Nephron progenitor cell (in vitro differentiated cells): ENCODE measurements at places on chromosomes 13 and 19.

- no peak for DNase-seq
Observed at GRCh38 chr19:1967087-1967608, 26.2 kb downstream of the CSNK1G2 start.

- no peak for DNase-seq
Observed at GRCh38 chr13:29801102-29801501, 49.3 kb downstream of the UBL3 start.

GRCh38 chr19:45577111-45577905 lies 7.3 kb downstream of the OPA3 start:
- DNase-seq: no peak

DNA sequence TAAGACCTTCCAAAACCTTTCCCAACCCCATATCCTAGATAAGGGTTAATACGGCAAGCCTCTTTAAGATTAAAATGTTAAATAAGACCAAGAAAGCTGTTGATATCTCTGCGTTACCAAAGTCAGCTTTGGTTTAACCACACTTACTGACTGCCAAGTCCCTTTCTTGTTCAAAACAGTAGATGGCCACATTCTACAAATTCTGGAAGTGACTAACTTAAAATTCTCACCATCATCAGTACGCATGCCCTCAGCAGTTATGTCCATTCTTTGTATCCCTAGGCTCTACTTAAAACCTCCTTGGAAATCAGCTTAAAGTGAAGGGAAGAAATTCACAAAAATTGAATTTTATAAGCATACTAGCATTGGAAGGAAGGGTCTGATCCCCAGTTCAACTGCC lies 23.6 kb downstream of the SOHLH2 start:
- DNase-seq: no peak

DNA sequence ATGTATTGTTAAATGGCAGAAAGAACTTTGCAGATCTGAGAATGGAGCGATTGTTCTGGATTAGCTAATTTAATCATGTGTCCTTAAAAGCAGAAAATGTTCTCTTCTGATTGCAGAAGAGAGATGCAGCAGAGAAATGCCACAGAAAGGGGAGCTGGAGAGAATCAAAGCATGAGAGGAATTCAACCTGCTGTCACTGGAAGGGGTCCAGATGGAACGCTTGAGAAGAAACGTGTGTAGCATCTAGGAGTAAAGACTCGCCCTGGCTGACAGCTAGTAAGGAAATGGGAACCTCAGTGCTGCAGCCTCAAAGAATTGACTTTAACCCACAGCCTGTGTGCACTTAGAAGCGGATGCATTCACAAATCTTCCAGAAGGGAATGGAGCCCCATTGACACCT lies 502.8 kb downstream of the KLF12 start:
- DNase-seq: no peak

GRCh38 chr19:27657271-27658051 lies 1555.5 kb downstream of the UQCRFS1 start:
- no peak for DNase-seq

- DNase-seq: no peak
Observed at GRCh38 chr19:16890461-16891184, 1.8 kb downstream of the F2RL3 start.

- DNase-seq: no peak
Observed at GRCh38 chr13:112980434-112980833, 11.4 kb downstream of the MCF2L start.

DNA sequence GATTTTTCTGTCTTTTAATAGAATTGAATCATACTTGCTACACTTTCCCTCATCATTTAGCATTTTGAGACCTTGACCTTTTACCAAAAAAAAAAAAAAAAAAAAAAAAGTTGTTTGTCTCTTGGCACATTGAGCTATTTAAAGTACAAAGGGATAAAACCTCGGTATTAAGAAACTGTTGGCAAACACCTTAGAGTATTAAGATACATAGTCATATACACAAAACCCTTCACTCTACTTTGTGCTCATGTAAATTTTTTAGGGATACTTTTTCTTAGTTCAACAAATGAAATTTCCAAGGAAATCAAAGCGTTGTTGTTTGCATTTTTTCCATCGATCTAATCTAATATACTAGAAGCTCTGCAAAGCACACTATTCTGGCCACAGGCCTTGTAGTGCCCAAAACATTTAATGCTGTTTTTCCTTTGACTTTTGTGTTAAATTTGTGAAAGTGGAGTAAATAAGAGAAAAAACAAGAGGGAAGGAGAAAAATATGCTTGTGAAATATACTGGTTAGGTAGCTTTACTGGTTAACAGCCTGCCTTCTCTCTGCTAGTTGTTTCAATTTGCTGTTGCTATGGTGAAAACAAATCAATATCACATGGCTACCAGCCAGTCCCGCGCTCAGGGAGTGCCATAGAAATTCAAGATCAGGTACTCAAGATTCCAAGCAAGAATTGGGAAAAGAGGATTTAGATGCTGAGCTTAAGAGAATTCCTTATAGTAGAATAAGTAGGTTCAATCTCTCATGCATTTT lies 2.6 kb downstream of the MBNL2 start:
- no peak for DNase-seq

- DNase-seq: no peak
Observed at GRCh38 chr19:18321734-18322102, 1.2 kb downstream of the LSM4 start.

DNA sequence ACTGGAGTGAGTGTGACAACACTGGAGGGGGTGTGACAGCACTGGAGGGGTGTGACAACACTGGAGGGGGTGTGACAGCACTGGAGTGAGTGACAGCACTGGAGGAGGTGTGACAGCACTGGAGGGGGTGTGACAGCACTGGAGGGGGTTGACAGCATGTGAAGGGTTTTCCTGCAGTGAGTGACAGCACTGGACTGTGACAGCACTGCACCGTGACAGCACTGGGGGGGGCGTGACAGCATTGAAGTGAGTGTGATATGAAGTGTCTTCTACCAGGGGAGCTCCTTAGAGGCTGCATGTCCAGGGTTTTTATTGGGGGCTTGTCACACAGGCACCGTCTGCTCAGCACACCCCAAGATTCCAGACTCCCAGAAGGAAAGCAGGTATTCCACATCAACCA lies 274.8 kb downstream of the TEX29 start:
- DNase-seq: no peak

DNA sequence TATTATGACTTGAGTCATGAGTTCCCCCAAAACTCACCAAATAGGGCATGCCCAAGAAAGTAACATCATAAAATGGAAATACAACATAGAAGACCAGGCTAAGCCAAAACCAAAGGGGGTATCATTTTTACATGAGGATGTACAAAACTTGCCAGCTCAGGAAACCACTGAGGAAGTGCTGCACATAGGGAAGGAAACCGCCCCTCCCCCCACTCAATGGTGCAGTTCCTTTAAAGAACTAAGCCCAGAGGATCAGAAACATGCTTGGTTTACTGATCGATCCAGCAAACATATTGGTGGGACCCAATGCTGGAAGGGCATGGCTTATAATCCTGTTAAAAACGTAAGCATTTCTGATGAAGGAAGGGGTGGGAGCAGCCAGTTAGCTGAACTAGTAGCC lies 4.2 kb upstream of the ZNF486 start:
- DNase-seq: no peak

GRCh38 chr13:18962168-18962734 lies 219.4 kb downstream of the TUBA3C start:
- no peak for DNase-seq

DNA sequence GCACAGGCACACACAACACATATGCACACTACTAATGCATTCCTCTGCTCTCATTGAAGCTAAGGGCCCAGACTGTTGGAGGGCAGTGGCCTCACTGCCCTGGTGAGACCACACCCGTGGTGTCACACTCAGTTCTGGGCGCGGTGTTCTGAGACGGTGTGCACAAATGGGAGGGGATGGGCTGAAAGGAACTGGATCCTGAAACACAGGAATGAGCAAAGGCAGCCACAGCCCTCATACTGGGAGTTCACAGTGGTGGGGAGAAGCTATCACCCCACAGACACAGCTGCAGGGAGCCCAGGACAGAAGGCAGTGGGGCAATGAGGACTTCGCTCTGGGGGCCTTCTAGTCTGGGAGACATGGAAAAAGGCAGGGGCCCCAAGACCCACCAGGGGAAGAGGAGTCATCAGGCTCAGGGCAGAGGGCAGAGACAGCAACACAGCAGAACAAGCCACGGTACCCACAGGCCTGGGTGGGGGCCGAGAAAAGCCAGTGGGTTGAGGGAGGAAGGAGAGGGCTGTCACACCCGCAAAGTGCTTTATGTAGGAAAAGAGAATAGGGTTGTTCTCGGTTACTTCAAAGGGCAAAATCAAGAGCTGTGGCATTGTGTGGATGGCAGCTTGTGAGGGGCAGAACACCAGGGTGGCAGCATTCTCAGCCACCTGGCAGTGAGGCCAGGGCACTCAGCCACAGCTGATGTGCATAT lies 75.4 kb upstream of the GPR183 start:
- no peak for DNase-seq

DNA sequence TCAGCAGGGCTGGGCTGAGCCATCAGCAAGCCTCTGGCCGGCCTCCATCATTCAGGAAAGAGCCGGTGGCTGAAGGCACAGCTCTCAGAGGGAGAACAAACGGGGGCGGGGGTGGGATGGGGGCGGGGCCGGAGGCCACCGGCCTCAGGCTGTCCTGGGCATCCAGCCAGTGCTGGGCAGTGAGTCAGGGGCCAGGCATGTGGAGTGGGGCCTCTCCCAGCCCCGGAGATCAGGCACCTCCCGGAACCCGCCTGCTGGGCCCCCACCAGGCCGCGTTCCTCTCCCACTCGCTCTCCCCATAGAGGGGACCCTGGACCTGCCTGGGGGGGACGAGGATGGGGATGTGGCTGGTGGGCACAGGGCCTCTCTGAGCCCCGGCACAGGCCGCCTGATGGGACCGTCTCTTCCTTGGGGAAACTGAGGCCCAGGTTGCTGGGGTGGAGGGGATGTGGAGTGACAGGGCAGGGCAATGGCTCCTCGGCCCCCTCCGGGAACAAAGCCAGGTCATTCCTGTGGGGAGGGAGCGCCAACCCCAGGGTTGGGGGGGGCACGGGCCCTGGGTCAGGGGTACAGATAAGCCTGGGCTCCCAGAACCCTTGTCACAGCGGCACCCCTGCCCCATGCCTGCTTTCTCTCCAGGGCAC lies 12.9 kb downstream of the SPC24 start:
- peak; percentile 40 for DNase-seq

- peak; percentile 87 for DNase-seq
Observed at GRCh38 chr19:49555600-49556411, 24.6 kb downstream of the NOSIP start.

DNA sequence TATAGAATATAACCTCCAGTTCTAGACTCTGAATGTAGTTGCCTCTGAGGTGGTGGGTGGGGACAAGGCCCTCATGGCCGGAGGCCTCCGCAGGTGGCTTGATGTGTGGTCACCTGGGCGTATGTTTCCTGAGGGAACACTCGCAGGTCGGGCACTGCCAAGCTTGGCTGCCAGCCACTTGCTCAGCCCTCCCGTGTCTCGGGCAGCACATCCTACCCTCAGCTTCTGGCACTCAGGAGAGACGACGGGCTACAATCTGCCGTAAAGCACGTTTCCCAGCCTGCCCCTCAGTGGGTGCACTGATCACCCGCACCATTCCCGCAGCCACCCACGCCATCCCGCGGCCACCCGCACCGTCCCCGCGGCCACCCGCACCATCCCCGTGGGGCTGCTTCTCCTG lies 15.2 kb downstream of the THOP1 start:
- DNase-seq: no peak

GRCh38 chr13:113917594-113918371 lies 53.9 kb upstream of the GAS6 start:
- DNase-seq: no peak

- no peak for DNase-seq
Observed at GRCh38 chr19:34380639-34381241, 15.7 kb downstream of the GPI start.

DNA sequence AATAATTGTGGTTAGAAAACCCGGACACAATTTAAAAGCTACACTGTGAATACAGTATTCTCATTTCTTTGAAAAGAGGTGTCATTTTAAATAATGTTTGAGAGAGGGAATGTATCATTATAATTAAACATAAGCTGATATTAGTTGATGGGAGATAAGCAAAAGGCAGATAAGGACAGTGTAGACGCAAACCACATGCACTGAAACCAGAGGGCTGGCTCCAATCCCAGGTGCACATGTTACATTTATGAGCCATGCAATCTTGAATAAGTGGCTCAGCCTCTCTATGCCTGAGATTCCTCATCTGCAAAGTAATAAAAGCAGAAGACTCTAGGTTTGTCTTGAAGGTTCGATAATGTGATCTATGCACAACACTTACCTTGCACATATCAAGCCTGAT lies 238.7 kb downstream of the EFNB2 start:
- DNase-seq: no peak
